Activated naive CD4-positive, alpha-beta T cell treated with anti-CD3 and anti-CD28 coated beads for 36 hours (primary cell): ENCODE measurements at places on chromosomes 3 and 15. TPM values are rescaled to one million over a fixed set of nuclear protein-coding genes. Genes with fewer than 3 reads are reported as not detected.

- no peak for DNase-seq
These were observed 615.4 kb downstream of the CADM2 start for GRCh38 chr3:85574006-85574705.

The CDV3 gene
- 170 TPM for total RNA-seq

GRCh38 chr3:194744826-194745225, 59.1 kb downstream of the FAM43A start:
- no peak for DNase-seq

DNA sequence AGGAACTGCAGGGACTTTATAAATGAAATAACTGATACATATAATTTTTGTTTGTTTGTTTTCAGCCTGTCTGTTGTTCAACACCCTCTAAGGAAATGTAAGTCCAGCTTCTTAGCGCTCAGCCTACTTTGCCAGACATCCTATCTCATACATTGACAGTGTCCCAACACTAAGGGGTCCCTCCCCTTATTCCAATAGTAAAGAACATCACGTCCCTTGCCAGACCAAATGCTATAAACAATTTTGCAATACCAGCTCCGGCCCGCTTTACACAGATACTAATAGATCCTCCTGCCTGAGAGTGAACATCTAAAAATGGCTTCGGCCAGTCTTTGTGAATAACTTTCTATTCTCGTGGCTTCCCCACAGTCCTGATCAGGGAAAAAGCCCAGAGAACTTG, 4.5 kb upstream of the TAFA4 start:
- no peak for DNase-seq

The CCR8 gene
- total RNA-seq = not detected
